Activated CD8-positive, alpha-beta memory T cell treated with anti-CD3 and anti-CD28 coated beads for 4 hours (primary cell): ENCODE measurements at places on chromosomes 11 and 22.

- DNase-seq = no peak
These were observed 14.9 kb downstream of the RAC2 start for GRCh38 chr22:37229012-37229804.

DNA sequence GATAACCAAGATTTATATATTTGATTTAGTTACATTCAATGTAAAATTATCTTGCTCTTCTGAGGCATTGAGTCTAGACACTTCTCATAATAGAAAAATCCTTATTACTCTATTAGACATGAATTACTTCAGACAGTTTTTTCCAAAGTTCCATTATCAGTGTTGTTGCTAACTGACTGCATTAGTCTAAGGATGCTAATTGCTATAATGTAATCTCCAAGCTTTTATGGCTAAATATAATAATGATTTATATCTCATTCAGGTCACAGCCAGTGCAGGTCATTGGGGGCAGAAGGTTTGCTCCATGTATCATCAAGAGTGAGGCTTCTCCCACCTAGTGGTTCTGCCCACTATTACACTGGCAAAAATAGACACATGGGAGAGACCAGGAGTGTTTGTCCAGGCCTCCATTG lies 377.2 kb upstream of the DDI1 start:
- DNase-seq = no peak

GRCh38 chr11:80443177-80443576 lies 1002.3 kb upstream of the TENM4 start:
- no peak for DNase-seq

- DNase-seq = no peak
These were observed 40.8 kb downstream of the ZNF214 start for GRCh38 chr11:6979365-6979764.

DNA sequence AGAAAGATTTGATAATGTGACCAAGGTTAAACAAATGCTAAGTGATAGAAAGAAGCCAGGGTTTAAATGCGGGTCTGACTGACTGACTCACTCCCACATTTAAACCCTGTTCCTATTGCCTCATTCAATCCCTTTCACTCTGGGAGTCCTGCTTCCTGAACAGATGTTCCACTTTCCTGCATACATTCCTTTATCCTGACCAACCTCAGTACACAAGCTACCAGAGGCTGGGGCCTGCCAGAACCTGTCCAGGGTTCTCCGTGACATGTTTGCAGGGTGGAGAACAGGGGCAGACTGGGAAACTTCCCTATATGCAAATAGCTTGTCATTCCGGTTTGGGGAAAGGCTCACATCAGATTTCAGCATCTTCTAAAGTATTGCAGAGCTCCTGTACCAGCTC lies 3.0 kb upstream of the ANKK1 start:
- no peak for DNase-seq

DNA sequence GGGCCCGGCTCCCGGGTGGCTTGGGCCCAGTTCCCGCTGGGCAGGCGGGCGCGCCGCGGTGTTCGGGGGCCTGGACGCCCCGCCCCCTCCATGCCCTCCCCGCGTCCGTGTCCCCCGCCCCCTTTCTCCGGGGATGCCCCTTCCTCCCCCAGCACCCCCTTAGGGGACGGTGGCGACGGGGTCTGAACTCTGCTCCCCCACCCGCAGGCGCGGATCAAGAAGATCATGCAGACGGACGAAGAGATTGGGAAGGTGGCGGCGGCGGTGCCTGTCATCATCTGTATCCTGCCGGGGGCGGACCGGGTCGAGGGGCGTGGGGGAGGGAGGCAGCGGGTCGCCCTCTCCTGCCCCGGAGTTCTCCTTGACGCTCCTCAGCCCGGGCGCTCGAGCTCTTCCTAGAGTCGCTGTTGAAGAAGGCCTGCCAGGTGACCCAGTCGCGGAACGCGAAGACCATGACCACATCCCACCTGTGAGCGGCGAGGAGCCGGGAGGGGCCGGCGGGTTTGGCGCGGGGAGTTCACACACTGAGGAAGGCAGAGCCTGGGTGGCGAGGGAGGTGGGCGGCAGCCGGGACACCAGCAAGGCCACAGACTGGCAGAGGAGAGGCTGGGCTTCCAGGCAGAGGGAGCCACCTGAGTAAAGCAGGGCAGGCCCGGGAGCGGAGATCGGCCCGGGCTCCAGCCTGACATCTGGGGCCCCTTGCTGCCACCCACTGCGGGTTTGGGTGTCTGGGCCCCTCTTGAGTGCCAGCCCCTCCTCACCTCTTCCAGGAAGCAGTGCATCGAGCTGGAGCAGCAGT lies 546 bp downstream of the DRAP1 start:
- DNase-seq = no peak

DNA sequence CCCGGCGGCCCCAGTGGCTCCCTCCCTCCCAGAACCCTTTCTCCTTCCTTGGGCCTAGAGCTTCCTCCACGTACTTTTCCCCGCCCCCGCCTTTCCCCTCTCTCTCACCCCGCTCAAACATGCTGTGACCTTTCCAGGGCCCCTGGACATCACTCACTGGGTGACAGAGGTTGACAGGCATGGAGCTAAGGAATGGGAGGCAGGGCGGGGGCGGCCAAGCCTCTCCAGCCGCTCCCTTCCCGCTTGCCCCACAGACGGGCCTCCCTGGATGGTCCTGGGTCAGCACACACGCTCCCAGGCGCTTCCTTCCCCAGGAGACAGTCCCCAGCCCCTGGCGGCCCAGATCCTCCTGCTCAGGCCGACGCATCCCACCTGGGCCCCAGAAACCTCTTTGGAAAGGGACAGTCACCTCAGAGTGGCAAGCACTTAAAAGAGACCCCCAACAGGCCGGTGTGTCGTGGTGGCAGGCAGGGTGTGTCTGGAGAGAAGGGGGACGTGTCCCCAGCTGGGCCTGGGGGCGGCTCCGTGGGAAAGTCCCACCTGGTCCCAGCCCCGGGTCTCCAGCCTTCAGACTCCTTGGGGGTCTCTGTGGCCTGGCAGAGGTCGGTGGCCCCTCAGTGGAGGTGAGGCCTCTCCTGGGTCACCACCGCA lies 8.8 kb downstream of the H19 start:
- DNase-seq = no peak

GRCh38 chr11:10322401-10322800 lies 17.5 kb downstream of the ADM start:
- DNase-seq = no peak

- no peak for DNase-seq
These were observed 48.6 kb downstream of the GAB4 start for GRCh38 chr22:16959345-16959930.

DNA sequence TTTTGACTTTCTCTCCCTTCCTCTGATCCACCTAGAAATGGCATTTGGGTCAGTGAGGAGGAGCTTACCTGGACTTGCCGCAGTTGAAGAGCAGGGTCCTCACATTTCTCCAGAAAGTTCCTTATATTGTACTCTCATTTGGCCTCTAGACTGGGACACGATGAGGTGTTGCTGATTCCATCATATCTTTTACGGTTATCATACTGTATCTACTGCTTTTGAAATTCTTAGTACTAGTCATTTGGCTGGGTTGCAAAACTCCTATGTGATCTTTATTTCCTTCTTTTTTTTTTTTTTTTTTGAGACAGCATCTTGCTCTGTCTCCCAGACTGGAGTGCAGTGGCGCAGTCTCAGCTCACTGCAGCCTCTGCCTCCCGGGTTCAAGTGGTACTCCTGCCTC lies 58.7 kb upstream of the FAM181B start:
- DNase-seq = no peak

- DNase-seq = no peak
These were observed 66.7 kb downstream of the HSD17B12 start for GRCh38 chr11:43747130-43747802.
